ENCODE measurements at places on chromosomes 4 and X.

DNA sequence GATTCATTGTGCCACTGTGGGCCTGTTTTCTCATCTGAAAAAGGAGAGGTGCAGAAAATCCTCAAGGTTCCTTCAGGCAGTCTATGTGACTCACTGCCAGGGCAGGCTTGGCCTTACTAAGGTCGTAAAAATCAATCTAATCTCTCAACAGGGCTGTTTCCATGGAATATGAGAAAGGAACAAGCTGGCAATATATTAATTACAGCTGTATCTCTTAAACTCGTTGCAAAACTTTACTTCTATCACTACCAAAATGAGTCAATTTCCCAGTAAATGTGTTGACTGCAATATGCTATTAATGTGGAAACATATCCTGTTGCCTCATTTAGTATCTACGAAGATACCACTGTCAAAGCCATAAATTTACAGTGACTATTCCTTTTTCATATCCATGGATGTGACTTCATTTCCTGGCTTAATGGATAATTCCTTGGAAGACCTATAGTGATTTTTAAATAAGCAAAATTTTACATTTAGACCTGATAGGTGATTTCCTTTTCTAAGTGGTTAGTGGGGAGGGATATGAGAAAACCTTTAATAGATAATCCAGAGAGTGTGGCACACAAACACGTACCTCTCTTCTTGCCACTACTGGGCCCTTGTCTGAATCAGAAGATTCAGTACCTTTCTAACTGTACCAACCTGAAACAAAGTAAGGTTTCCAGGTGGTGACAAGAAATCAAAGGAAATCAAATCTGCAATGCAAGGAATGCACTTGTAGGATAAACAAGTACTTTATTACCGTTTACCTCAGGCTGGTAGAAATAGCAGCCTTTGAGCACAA, 127.4 kb upstream of the FTHL17 start:
- DNase-seq = no peak

DNA sequence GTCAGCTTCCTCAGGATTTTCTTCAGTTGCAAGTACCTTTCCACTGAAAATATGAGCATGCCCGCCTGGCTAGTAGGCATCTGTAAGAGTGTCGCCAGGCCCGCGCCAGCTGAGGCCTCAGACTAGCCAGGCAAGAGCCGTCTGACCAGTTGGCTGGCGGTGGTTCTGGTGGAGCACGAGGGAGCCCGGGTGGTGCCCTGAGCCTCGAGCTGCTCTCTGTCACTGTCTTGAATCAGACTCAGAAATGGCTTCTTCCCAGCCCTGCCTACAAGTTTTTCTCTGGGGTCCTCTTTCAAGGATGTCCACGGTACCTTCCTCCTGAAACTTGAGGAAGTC, 11.9 kb downstream of the GRPEL1 start:
- DNase-seq = no peak

DNA sequence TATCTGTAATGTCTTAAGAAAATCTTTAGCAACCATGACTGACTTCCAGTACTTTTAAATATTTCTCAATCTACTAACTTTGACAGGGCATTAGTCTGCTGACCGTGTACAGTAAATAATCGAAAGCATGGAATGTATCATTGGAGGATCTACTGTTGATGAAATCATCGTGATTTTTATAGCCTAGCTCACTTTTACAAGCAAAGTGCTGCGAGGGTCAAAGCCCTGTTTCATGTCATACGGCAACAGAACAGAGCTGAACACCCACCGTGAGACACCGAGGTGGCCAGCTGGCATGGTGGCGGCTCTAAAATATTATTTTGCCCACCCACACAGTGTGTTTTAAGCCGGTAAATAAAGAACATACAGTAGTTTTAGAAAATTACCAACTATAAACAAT, 679.3 kb downstream of the FAT4 start:
- DNase-seq = no peak

DNA sequence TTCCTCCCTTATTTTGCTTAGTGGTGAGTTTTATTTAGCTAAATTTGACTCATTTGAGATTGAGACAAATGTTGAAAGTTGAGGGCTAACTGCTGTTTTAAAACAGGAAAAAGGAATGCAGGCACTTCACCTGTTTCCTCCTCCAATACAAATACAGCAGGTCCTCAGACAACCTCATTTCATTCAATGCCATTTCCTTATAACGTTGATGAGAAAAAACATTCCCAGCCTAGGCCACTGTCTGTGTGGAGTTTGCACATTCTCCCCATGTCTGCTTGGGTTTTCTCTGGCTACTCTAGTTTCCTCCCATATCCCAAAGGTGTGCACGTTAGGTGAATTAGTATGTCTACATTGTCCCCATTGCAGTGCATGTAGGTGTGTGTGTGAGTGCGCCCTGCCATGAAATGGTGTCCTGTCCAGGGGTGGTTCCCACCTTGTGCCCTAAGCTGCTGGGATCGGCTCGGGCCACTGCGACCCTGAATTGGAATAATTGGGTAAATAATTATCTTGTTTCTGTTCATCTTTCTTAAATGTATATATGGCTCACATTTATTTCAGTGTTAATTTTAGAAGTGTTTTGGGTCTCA, 21.9 kb downstream of the SMAD1 start:
- no peak for DNase-seq

DNA sequence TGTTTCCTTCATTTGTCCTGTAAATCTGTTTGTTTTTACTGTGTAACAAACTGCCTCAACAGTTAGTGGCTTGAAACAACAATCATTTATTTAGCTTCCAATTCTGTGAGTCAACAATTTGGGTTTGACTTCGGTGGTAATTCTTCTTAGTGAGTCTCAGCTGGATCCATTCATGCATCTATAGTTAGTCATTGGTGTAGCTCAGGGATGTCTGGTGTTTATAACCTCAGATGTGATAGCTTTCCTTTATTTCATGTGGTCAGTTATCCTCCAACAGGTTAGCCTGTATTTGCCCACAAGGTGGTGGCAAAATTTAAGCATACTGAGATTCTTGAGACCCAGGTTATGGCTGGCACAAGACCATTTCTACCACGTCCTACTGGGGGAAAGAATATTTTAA, 1267.2 kb downstream of the RAPGEF2 start:
- no peak for DNase-seq

GRCh38 chr4:132587626-132588025, 561.5 kb upstream of the PCDH10 start:
- DNase-seq = no peak

- no peak for DNase-seq
Measured at GRCh38 chrX:17266136-17266535, 108.9 kb upstream of the NHS start.

Data from stimulated activated CD8-positive, alpha-beta memory T cell treated with anti-CD3 and anti-CD28 coated beads, Interleukin-15, amount 100 ng/mL, for 24 hours (primary cell).